Caudate nucleus (tissue), 63 donors: ENCODE measurements at places on chromosomes 16 and 17.
A peak's percentile ranks its signal among the peaks of the same experiment; 100 is the strongest.

DNA sequence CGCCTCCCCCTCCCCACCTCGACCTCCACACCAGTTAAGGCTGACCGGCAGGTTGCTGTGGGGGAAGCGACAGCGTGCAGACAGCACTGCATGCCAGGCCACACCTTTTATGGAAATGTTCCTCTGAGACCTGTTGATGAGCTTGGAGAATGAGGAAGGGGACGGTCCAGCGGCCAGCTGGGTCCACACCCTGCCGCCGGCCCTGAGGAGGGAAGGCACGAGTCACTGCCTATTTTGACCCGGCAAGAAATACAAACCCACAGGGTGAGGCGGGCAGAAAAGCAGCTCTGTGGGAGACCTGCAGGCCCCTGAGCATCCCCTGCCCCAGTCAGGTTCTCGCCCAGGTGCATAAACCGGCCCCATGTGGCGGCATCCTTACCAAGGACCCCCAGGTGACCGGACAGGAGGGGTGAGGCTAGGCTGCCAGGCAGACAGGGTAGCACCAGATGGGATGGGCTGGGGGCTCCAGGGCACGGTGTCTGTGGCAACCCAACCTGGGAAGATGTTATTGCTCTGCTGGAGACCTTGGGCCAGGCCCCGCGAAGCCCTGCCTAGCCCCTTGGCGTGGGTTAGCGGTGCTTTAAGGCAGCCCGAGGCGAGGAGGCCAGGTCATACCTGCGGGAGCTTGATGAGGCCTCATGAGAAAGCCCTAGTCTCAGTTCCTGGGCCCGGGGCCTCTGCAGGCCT lies 12.7 kb downstream of the NATD1 start:
- DNase-seq = no peak

DNA sequence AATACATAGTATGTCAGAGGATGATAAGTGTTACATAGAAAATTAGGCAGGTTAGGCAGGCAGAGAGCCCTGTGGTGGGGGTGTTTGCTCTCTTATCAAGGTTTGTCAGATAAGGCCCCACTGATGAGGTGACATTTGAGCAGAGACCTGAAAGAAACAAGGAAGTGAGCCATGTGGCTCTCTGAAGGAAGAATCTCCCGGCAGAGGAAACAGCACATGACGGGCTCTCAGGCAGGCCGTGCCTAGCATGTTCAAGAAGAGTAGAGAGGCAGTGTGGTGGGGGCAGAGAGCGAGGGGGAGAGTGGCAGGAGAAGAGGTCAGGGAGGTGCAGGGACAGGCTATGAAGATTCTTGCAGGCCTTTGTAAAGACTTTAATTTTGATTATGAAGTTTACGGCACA lies 82.0 kb upstream of the ASIC2 start:
- no peak for DNase-seq

DNA sequence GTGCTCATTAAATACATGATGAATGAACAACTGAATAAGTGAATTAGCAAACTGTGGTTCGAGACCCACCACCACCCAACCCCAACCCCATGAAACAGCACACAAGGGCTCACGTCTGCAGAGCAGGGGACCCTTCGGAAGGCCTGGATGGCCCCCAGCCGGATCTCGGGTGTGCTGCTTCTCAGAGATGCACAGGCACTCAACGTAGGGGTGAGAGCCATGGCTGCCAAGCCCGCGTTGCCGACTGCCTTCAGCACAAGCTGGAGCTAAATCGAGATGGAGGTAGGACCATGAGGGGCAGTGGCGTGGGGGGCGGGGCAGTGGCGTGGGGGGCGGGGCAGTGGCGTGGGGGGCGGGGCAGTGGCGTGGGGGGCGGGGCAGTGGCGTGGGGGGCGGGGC lies 93.2 kb downstream of the LITAF start:
- no peak for DNase-seq

DNA sequence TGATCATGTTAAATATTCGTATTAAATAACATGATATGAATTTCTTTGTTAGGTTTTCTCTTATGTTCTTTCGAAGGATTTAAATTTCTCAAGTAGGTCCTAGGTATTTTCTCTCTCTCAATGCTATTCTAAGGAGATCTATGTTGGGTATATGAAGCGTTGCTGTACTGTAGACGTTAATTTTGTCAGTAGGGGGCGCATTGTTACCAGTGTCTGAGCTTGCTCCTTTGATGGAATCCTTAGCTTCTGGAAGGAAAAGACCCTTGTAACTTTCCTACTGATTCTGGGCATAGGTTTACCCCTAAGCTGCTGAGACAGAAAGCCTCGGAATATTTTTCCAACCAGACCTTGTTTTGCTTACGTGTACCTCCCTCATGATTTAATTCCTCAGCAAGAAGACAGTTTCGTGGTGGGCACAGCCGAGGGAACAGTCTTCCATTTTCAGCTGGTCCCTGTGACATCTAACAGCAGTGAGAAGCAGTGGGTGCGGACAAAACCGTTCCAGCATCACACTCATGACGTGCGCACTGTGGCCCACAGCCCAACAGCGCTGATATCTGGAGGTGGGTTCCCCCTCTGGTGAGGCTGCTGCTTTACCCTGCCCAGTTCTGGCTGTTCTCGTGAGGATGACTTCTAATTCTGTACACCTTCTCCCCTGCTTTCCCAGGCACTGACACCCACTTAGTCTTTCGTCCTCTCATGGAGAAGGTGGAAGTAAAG lies 17.9 kb downstream of the UTP4 start:
- DNase-seq = peak; percentile 12

DNA sequence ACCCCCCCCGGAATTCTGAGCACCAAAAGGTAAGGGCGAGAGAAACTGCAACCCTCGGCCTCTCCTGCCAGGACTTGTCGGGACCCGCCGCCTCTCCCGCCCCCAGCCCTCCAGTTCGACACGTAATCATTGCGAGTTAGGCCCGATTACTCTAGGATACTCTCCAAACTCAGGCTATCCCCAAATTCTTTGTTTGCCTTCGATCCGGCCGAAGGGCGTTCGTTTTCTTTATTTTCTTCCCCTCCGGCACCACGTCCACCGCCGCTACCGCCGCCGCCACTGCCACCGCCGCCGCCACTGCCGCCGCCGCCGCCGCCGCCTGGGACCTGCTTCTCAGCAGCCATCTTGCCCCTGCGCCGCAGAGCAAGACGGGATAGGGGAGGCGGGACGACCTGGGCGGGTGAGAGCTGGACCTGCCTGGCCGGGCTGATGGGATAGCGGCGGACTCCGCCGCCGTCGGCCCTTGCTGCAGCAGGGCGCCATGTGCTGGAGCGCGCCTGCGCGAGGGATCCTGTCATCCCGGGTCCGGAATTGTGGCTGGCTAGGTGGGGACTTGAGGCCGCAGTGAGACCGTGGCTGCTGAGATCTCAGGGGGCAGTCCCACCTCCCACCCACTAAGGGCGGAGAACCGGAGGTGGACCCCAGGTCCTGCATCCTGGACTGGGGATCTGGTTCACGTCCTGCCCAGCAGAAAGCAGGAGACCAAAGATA lies at the start of gene SRP68:
TSS of gene SRP68 (minus strand) at position 370 of the 711 bp plus-strand sequence. CDS start at position 344, 26 bp downstream.
- DNase-seq = peak; percentile 91

DNA sequence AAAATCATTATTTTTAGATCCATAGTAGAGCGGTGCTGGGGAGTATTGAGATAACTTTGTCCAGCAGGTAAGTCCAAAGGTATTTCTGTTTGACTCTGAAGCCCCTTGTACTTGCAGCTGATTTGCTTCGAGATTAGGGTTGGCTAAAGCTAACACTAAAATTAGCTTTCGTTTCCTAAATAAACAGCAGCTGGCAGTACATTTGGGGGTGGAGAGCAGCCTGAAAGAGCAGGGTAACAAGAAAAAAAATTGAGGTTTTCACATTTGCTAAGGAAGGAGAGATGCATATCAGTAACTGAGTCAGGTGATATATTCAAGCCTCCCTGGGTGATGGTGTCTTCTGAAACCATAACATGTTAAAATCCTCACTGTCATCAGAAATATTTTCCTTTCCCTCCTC lies 37.4 kb upstream of the TMC5 start:
- no peak for DNase-seq

DNA sequence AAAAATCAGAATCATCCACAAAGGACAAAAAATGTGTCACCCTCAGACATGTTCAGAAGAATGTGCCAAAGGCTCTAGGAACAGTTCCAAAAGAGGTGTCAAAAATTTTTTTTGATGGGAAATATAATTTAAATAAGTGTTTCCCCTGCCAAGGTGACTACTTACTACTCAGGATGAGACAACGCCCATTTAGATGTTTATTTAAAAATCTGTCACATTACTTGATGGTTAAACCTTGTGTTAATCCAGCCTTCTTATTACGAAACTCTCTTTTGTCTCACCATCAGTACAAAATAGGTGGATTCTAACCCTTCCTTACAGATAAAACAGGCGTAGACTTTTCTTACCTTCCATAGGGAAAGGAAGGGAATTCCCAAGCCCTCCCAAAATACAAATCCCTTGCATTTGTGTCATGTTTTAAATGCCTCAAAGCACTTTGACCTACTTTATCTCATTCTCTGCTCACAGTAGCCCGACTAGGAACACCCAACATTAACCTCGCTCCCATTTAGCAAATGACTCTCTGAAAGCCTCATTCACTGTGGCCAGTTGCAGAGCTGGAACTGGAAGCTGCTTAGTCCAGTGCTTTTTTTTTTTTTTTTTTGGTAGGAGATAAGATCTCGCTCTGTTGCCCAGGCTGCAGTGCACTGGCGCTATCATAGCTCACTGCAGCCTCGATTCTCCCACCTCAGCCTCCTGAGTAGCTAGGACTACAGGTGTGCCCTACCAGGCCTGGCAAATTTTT lies 5.8 kb upstream of the GNA13 start:
- no peak for DNase-seq

- DNase-seq = no peak
Measured at GRCh38 chr16:89426736-89427530, 63.4 kb downstream of the ANKRD11 start.

DNA sequence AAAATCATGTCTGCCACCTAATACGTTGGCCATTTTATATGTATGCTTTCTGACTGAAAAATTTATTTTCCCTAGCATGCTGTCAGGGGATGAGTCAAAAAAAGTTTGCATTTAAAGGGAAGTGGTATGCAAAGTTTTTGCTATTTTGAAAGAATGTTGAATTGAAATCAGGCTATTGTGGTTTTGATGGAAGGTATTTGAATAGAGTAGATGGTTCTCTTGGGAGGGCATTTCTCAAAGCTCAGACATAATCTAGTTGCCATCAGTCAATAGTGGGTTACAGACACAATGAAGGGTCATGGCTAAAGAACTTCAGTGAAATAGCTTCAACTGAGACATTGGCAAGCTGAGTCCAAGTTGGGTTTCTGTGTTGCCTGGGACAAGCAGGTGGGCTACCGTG lies 102.4 kb downstream of the MAP2K6 start:
- DNase-seq = no peak

DNA sequence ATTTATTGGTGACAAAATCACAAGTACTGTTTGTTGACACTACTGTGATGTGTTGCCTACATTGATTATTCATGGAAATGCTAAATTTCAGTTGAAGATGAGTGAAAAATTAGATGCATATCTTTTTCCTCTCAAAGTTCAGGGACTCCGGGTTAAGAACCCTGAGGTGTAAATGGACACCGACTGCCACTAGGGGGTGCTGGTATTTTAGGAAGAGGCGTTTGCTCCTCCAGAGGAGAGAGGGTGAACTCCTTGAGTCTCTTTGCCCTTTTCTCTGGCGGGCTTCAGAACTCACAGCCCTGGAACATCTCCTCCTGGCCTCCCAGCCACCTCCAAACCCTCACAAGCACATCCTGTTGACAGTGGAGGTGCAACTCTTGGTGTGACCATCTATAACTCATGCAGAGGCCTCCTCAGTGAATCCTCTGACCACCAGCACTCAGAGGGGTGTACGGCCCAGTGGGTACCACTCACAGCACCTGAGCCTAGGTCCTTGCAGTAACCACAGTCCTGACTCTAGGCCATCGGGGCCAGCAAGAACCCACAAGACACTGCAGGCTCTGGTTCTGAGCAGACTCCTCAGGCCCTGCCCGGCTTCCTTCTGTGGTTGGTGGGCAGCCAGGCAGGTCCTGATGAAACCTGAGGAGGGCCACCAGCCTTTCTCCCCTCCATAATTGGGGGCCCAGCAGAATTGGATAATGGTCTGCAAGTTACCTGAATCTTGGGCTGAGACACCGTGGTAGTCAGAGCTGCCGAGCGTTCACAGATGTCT lies 26.2 kb upstream of the PIK3R5 start:
- peak; percentile 13 for DNase-seq

DNA sequence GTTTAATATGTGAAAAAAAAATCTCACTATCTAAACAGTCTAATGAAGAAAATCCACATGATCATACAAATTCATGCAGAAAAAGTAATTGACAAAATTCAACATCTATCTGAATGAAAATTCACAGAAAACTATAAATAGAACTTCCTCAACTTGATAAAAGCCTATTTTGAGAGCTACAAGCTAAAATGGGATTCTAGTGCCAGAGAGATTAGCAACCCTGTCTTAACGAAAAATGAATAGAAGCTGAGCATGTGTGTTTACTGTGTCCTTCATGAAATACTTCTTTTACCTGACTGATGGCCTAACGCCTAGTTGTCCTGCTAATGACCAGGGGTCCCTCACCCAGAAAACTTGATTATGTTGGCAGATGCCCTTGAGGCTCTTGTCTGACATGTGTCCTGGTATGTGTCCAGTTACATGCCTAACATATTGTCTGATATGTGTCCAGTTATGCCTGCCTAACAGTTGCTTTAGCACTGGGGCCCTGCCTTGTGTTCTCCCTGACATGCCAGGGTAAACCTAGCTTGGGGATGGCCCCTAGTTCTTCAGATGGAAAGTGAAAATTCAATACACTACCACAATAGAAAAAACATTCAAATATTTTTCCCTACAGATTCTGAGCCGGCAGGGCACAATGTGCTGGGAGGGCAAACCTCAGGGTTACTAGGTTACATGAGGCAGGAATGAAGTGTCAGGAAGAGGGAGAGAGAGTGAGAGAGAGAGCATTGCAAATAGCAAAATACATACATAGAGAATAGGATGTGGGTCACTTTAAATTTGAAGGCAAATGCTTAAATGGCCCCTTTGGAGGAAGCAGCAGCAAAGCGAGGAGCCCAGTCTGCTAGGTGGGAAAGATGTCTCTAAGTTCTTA lies 834.0 kb downstream of the CDH11 start:
- no peak for DNase-seq

GRCh38 chr16:3792472-3793012 lies 75.2 kb upstream of the TRAP1 start:
- DNase-seq = no peak
